ENCODE measurements at places on chromosomes 1 and 21. TPM values are rescaled to one million over a fixed set of nuclear protein-coding genes. Genes with fewer than 3 reads are reported as not detected.

Gene RAB13
- 27.0 TPM for total RNA-seq

Gene GSTM5
- 4.4 TPM for total RNA-seq

Gene TRIM67
- total RNA-seq: 0.10 TPM

Gene HHAT
- 8.3 TPM for total RNA-seq

Gene ABCA4
- 2.2 TPM for total RNA-seq

Gene PKLR
- total RNA-seq: 0.31 TPM

Gene CYP4B1
- 0.72 TPM for total RNA-seq

Gene AIM2
- total RNA-seq: not detected

Gene PRSS38
- not detected for total RNA-seq

Gene SIPA1L2
- total RNA-seq: 71.3 TPM

Gene MTF1
- total RNA-seq: 5.7 TPM

Gene SYPL2
- 61.5 TPM for total RNA-seq

Gene OSBPL9
- total RNA-seq: 54.1 TPM

Gene NPHS2
- not detected for total RNA-seq

Gene CYB5RL
- total RNA-seq: 6.1 TPM

Gene RBBP4
- 147 TPM for total RNA-seq

Gene PRDM16
- total RNA-seq: 1.6 TPM

Data from tongue (tissue), 3 donors.